ENCODE measurements at places on chromosomes 4 and X.

- no peak for DNase-seq
Observed at GRCh38 chrX:139890991-139891700, 41.7 kb downstream of the ATP11C start.

GRCh38 chr4:11487868-11488544 is 59.3 kb upstream of the HS3ST1 start:
- no peak for DNase-seq

GRCh38 chrX:84873176-84873575 is 130.5 kb upstream of the APOOL start:
- DNase-seq: no peak

DNA sequence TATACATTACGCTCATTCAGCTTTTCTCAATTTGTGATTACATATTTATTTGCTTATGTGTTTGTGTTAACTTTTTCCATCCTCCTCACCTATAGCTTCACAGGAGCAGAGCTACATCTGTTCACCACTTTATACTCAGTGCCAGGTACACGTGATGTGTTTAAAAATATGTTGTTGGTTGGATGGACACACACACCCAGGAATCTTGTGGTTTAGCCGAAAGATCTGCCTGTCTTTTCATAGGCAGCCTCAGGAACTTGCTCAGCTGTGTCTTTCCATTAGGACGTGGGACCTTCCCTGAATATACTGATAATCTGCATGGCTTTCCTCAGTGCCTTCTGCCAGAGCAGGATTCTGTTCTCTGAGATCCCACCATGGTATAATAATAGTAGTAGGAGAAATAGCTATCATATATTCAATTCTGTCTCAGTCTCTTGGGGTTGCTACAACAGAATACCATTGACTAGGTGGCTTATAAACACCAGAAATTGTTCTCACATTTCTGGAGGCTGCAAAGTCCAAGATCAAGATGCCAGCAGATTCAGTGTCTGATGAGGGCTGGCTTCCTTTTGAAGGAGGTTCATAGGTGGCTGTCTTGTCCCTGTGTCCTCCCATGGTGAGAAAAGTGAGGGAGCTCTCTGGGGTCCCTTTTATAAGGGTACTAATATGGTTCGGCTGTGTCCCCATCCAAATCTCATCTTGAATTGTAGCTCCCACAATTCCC is 50.0 kb upstream of the SOD3 start:
- no peak for DNase-seq

- no peak for DNase-seq
Observed at GRCh38 chr4:79429113-79429903, 21.3 kb upstream of the GK2 start.

DNA sequence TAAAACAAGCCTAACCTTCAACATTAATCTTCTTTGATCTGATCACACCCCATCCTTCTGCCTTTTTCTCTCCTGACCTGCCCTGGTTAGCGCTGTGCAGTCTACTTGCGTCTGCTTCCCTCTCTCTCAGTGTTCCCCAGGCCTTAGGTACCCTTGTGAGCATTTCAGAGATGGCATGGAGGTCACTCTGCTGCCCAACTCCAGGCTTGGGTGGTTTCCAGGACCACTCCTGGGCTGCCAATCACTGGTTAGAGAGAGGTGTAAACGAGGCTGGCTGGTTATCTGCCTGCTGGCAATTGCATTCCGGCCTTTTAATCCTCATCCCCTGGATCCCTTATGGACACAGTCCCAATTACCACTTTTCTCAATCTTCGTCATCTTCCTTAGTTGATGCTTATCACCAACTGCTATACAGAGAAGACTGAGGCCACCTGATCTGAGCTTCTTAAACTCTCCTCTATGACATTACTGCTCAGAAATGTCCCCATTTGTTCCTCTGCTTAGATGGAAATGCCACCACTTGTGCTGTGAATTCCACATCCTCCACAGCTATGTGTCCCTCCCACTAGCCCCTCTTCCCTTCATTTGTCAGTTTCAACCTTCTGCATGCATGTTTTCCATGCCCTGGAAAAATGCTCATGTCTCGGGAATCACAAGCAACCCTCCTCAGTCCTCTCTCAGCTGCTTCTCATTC is 29.0 kb upstream of the BCLAF3 start:
- DNase-seq: no peak

DNA sequence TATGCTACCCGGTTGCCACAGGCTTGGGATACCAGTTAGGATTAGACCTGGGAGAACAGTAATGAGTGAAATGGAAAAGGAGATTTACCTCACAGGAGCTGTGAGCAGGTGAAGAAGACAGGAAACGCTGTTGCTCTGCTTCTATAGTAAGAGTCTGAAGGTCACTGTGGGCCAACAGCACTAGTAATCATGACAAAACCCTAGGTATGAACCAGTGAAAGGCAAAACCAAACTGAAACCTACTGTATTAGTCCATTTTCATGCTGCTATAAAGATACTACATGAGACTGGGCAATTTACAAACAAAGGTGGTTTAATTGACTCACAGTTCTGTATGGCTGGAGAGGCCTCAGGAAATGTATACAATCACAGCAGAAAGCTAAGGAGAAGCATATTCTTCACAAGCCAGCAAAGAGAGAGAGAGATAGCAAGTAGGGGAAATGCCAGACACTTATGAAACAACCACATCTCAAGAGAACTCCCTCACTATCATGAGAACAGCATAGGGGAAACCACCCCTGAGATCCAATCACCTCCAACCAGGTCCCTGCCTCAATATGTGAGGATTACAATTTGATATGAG is 736.7 kb upstream of the INTU start:
- DNase-seq: no peak

- no peak for DNase-seq
Observed at GRCh38 chr4:152503653-152504290, 32.1 kb downstream of the FBXW7 start.

DNA sequence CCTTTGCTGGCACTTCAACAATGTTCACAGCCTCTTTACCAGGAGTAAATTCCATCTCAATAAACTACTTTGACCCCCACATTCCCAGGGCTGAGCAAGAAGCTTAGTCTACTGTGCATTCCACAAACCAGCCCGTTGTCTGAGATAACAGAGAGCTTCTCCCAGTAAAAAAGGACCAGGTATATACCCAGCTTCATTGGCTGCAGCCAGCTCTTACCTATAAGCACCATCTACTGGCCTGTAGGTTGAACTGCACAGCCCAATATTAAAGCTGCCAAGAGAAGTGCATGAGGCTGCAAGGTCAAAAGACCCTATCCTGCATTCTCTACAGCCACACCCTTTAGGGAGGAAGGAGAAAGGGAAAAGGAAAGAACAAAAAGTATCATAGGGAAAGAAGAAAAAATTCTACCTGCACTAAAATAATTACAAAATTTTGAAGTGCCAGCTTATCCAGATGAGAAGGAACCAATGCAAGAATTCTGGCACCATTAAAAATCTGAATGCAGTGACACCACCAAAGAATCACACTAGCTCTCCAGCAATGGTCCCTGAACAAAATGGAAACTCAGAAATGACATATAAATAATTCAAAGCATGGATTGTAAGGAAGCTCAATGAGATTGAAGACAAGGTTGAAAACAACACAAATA is 45.7 kb upstream of the INTU start:
- no peak for DNase-seq

- DNase-seq: no peak
Observed at GRCh38 chrX:44974451-44974850, 101.5 kb downstream of the KDM6A start.

DNA sequence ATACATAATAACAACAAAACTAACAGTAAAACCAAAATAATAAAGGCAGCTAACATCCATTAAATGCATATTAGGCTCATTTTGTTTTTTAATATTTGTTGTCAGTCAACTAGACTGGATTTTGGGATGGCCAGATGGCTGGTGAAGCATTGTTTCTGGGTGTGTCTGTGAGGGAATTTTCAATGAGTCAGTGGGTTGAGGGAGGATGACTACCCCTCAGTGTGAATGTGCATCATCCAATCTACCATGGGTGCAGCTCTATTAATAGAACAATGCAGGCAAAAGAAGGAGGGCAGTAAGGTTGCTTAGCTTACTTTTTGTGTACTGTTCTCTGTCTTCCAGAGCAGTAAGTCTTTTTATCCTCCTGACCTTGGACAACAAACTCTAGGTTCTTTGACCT is 484.2 kb upstream of the HS3ST1 start:
- DNase-seq: no peak

GRCh38 chr4:105022811-105023667 is 123.6 kb upstream of the TET2 start:
- no peak for DNase-seq

- no peak for DNase-seq
Observed at GRCh38 chr4:48913346-48913745, 6.8 kb upstream of the OCIAD2 start.

DNA sequence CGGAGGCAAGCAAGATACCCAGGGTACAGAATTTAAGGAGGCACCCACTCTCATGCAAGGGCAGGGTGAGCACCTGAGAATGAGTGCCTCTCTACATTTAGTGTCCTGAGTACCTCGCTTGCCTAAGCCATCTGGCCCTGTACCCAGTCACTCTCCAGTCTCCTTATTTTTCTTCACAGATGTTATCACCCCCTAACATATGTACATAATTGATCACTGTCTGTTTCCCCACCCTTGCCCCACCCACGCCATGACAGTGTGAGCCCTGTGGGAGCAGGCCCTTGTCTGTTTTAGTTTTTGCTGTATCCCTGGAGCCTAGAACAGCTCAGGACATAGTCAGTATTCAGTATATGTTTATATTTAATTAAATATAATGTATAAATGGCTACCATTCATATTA is 113.6 kb downstream of the SPRY1 start:
- DNase-seq: no peak

DNA sequence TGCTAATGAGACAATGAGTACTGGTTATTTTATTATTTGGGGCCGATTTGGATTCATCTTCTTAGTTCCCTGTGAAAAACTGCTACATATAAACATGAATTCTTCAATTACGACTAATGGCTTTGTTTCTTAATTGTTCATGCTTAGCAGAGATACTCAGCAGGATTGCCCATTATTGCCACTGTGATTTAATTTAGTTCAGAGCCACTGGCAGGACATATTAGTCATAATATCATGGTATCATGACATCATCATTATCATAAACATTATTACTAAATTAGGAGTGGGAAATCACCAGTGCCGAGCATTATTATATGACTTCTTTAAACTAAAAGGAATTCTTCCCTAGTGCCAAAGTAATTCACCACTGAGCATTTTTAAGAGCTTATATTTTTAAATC is 201.4 kb downstream of the SPOCK3 start:
- DNase-seq: no peak

DNA sequence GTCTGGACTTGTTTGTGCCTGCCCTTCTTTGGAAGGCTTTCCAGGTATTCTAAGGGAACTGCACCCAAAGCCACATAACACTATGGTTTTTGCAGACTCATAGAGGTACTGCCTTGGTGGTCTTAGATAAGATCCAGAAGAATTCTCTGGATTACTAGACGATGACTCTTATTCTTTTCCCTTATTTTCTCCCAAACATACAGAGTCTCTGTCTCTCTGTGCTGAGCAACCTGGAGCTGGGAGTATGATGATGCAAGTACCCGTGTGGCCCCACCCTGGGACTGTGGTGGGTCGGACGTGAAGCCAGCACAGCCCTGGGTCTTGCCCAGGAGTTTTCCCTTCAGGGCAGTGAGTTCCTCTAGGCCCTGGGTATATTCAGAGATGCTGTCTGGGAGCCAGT is 1342.4 kb upstream of the TENM3 start:
- DNase-seq: no peak

DNA sequence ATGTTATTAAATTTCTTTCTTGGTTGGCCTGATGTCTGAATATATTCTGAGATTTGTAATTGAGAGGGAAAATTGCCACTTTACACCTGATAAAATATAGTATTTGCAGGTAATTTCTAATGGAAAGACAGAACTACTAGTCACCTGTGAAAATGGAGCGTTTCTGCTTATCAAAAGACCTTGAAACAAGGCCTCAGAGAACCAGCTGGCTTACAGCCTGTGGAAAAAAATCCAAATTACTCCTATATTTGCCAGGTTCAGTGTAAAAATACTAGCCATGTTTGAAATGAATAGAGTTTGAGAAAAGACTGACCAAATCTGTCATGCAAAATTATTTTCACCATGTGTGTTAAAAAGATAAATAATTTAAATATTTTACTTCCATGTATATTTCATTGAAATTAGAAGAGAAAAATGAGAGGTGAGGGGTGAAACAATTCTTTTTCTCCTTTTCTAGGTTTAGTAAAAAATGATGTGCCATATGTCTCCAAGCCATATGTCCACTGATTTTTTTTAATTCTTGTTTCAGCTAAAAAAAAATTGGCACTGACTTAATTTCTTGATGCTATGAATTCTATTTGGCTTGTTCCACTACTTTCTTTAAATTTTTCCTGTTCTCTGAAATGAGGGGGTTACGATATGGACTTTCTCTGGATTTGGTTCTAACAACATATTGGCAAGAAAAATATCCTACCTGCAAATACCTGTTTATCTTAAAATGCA is 464.9 kb downstream of the GRXCR1 start:
- no peak for DNase-seq

DNA sequence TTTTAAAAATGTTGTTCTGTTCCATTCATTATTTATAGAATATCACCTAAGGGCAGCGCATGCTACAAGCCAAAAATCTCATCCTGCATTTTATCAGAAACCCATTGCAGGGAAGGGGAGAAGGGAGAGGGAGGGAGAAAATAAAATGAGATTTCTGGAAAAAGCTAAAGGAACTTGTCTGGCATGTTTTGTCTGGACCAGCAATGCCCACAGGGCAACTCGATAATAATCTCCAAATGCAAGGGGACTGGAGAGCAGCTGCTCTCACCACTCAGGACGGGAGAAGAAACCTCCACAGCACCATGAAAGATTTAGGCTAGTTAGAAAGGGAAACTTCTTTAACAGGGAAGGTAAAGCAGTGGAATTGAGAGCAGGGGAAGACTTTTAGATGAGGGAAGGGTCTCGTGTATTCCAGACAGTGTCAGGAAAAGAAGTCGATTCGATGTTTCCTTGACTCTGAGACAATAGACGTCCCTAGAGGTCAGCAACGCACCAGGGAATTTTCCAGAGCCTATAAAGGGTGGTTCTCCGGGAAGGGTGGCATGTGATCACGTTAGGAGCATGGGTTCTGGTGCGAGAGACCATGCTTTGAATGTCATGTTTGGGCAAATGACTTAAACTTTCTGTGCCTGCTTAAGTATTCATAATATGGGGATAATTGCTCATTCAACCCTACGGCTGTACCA is 132.2 kb upstream of the NDP start:
- DNase-seq: no peak

GRCh38 chr4:7357323-7357722 is 77.4 kb downstream of the PSAPL1 start:
- no peak for DNase-seq

DNA sequence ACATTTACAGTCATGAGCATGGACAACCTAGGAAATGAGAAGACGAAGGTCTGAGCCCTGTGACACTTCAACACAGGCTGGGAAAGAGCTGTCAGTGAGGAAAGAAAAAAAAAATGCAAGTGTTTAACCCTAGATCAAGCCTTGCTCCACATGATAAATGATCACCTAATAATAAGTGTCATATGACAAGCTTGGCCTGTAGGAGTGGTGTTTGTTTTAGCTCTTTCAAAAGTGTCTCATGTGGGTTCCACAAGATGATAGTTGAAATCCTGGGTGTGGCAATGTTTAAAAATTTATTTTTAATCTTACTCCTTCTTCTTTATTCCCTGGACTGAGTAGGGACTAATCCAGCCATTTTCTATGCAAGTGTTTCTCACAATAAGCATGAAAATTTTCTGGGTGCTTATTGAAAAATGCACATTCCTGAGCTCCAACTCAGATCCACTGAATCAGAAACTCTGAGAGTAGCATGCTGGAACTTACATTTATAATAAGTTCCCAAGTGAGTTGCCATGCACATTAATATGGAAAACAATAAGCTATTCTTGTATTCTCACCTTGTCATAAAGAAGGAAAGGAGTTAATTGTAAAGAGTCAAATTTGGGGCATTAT is 138.3 kb downstream of the AREG start:
- no peak for DNase-seq
